ENCODE measurements at places on chromosomes 5 and 9. TPM values are rescaled to one million over a fixed set of nuclear protein-coding genes. Genes with fewer than 3 reads are reported as not detected.

DNA sequence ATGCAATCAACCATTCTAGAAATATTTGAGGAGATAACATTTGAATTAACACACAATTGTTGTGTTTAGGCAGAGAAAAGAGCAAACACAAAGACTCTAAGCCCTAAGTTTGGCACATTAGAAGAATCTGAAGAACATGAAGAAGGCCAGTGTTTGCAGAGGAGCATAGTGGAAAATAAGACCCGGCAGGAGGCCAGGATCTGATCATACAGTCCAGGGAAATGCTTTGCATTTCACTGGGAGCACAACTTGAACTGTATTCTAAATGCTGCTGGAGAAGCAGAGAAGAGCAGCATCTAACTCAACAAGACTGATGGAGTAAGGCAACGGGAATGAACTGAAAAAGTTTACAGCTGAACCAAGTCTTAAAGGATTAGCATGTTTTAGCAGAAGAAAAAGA is 463.4 kb downstream of the ZNF608 start:
- DNase-seq, result no peak

DNA sequence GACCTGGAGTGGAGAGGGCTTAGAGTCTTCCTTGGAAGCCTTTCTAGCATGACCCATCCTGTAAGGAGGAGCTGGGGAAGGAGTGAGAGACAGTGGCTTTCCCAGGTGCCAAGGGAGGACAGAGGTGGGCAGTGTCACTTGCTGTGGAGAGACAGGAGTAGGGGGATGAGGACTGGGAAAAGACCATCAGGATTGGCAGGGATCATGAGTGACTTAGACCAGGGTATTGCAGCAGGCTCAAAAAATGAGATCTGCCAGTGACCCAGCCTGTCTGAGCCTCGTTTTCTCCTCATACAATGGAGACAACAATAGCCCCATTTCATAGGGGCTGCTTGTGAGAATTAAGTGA is 2.4 kb downstream of the TMOD1 start:
- DNase-seq, result no peak

DNA sequence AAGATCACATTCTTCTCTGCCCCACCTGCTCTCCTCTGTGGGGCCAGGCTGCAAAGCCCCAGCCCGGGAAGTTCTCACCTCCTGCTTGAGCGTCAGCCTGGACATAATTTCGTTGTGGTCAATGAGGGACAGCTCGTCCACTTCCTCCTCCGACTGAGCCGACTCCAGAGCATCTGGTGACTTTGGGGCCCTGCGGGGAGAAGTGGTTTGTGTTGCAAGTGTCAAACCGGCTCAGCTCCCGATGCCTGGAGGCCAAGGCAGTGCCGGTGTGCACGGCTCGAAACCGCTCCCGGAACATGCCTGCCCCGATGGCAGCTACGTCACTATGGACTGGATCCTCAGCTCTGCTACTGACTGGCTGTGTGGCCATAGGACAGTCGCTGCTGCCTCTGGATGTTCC is 52.8 kb downstream of the PRRT1B start:
- DNase-seq, result peak; percentile 32

GRCh38 chr5:65779643-65780042 is 57.6 kb downstream of the NLN start:
- no peak for DNase-seq

DNA sequence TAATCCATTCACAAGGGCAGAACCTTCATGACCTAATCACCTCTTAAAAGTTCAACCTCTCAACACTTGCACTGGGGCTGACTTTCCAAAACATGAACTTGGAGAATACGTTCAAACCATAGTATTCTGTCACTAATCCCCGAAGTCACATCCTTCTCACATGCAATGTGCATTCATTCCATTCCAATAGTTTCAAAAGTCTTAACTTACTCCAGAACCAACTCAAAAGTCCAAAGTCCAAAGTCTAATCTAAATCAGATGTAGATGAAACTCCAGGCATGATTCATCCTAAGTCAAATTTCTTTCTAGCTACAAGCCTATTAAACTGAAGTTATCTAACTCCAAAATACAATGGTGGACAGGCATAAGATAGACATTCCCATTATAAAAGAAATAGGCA is 21.7 kb upstream of the ADAMTSL1 start:
- DNase-seq, result no peak

SLC34A1 gene
- total RNA-seq, result not detected

DRD1 gene
- 0.09 TPM for total RNA-seq

AQP7 gene
- 8.3 TPM for total RNA-seq

NEUROG1 gene
- not detected for total RNA-seq

MARCHF3 gene
- total RNA-seq, result 57.7 TPM

Data from left colon (tissue), 2 donors.